Thoracic aorta (tissue), 2 donors: ENCODE measurements at places on chromosomes 7 and 10.

DNA sequence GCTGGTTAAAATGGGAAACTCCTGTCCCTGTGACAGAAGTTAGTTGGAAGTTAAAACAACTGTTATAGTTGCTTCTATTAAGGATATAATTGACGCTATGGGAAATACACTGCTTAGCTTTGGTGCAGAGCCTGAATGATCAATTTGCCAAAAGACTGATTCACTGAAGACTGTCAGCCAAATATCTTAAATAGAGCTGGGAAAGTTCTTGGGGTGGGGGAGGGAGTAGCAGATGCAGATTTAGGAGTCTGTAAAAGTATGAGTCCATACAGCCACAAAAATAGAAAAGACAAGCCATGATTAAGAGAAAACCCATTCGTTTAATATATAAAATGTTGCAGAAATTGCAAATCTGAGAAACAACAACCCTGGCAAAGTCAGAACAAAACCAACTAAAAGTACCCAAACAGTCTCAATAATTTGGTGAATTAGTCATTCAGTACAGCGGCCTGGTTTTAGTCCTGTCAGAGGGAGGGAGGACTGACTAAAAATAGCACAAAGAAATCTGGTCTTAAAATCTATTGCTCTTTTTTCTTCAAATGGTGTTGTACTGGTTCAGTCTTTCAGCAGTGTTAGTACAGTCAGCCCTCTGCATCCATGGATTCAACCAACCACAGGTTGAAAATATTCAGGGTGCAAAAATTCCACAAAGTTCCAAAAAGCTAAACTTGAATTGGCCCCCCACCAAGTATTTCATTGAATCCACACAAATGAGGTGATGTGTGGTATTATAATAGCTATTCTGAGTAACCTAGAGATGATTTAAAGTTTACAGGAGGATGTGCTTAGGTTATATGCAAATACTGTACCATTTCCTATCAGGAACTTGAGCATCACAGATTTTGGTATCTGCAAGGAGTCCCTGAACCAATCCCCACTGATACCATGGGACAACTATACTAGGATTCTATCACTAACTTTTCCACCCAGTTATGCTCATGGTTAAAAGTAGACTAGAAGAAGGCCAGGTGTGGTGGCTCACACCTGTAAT is 30.0 kb downstream of the STK17A start:
- H3K4me1 ChIP-seq: peaks cover 55% of the 10 kb centered on the region
- no peaks in the 10 kb centered on the region for H3K27me3 ChIP-seq
- DNase-seq: no peak
- peak overlapping the region; percentile 50 for H3K4me3 ChIP-seq
- H3K27ac ChIP-seq: peak overlapping the region; percentile 68

DNA sequence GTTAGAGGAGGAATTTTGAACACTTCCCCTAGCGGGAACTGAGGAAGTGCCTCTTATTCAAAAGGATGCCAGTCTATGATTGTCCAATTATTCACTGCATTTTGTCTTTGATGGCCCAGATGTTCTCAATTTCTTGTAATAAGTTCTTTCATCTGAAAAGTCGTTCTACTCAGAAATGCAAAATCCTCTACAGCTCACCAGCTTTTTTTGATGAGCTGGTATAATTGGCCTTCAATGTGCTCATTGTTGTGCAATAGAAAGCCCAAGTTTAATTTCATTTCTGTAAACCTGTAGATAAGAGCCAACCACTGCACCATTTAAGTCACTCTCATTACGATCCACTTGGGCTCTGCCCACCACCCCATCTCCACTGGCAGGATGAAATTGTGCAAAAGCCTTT is 978.7 kb upstream of the AUTS2 start:
- no peak overlapping the region for H3K27ac ChIP-seq
- no peaks in the 10 kb centered on the region for H3K36me3 ChIP-seq
- no peaks in the 10 kb centered on the region for H3K27me3 ChIP-seq
- no peak overlapping the region for H3K4me3 ChIP-seq
- no peak for DNase-seq

GRCh38 chr10:86306628-86307278 is 59.8 kb downstream of the GRID1 start:
- no peak overlapping the region for H3K27ac ChIP-seq
- no peaks in the 10 kb centered on the region for H3K27me3 ChIP-seq
- DNase-seq: no peak
- no peaks in the 10 kb centered on the region for H3K36me3 ChIP-seq

GRCh38 chr7:121235201-121235600 is 93.6 kb upstream of the WNT16 start:
- H3K4me3 ChIP-seq: no peak overlapping the region
- DNase-seq: no peak
- no peak overlapping the region for H3K27ac ChIP-seq

- H3K36me3 ChIP-seq: no peaks in the 10 kb centered on the region
- H3K4me1 ChIP-seq: no peaks in the 10 kb centered on the region
Observed at GRCh38 chr10:1168763-1169162, 112.6 kb downstream of the WDR37 start.
